ENCODE measurements at places on chromosomes 11 and 22.

GRCh38 chr11:35173616-35174566 is 34.9 kb downstream of the CD44 start:
- DNase-seq = no peak

DNA sequence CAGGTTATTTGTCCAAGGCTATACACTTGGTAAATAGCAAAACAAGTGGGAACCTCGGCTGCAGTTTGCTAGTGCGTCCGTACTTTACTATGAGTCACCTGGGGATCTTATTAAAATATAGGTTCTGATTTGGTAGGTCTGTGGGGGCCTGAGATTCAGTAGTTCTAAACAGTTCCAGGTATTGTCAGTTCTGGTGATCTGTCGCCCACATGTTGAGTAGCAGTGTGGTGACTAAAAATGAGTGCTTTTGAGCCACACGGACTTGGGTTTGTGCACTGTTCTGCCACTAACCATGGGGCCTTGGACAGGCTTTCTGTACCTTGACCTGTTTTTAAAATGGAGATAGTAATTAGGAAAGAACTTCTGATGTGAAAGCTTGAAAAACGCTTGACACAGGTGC is 15.7 kb downstream of the FBXO7 start:
- no peak for DNase-seq

DNA sequence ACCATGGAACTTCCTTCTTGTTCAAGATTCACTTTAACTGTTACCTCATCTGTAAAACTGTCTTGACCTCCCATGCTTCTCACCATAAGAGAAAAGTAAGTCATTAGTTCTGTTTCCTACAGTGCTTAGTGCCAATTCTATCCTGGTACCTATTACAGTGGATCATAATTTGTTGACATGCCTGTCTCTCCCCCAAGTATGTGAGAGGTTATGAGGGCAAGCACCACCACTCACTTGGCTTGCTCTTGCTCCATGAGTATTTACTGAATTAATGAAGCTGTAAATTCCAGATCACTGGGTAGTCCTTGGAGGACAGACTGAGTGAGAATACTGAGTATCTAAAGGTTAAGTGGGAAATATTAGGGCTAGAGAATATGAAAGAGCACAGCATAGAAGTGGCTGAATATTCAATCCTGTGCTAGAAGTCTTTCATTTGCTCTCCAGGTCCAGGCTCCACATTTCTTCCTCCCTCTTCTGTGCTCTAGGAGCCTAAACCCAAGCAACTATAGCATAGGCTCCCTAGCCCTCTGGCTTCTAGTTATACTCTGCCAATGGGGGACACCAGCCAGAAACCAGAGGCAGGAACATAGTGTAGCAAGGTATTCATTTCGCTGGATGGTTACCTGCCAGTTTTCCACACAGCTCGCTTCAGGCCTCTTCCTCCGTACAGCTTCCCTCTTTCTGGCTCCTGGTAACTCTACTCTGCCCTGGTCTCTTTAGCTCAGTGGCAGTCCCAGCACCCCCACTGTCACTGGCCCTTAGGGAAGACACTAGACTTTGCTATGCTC is 118.2 kb upstream of the SLC5A12 start:
- no peak for DNase-seq

DNA sequence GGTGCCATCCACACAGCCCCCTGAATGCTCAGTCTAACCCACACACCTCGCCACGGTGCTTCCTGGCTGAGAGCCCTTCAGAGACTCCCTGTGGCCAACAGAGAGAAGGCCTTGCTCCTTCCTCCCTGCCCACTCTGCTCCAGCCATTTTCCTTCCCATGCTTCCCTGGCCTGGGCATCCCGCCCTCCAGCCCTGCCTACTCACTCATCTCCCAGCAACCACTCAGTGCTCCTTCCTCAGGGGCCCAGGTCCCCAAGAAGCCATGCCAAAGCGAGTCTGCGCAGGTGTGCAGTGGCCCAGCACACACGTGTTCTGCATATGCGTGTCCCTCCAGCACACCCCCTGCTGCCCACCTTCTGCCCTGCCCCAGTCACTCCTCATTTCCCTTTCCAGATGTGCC is 56.4 kb downstream of the NECTIN1 start:
- no peak for DNase-seq

DNA sequence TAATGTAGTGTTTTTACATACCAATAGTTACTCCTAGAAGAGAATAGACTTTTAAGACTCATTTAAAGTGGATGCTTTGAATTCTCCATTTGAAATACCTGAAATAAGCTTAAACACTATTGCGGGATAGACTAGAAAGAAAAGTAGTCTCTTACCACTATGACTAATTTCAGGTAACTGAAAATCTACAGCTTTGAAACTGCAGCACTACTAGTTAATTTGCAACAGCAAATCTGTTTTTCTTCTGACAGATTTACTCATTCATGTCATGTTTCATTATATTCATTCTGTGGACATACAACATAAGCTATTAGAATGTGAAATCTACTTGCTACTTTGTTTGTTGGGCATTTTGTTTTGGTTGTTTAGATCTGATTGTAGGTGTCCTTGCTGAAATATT is 153.6 kb downstream of the MAML2 start:
- DNase-seq = no peak

DNA sequence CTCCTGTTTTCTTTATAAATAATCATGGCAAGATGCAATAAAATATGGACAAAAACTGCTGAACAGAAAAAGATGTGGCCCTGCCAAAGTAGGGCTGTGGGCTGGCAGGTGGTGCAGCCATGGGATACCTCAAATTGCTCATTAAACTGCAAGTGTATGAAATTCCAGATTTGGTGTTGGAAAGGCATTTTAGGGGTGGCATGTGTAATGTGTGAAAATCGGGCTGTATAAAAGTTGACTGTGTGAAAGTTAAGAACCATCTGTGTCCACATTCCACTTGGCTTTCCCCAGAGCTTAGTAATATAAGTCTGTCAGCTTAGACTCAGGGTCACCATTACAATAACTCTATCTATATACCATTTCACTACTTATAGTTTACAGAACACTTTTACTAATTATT is 34.8 kb upstream of the FZD4 start:
- no peak for DNase-seq

DNA sequence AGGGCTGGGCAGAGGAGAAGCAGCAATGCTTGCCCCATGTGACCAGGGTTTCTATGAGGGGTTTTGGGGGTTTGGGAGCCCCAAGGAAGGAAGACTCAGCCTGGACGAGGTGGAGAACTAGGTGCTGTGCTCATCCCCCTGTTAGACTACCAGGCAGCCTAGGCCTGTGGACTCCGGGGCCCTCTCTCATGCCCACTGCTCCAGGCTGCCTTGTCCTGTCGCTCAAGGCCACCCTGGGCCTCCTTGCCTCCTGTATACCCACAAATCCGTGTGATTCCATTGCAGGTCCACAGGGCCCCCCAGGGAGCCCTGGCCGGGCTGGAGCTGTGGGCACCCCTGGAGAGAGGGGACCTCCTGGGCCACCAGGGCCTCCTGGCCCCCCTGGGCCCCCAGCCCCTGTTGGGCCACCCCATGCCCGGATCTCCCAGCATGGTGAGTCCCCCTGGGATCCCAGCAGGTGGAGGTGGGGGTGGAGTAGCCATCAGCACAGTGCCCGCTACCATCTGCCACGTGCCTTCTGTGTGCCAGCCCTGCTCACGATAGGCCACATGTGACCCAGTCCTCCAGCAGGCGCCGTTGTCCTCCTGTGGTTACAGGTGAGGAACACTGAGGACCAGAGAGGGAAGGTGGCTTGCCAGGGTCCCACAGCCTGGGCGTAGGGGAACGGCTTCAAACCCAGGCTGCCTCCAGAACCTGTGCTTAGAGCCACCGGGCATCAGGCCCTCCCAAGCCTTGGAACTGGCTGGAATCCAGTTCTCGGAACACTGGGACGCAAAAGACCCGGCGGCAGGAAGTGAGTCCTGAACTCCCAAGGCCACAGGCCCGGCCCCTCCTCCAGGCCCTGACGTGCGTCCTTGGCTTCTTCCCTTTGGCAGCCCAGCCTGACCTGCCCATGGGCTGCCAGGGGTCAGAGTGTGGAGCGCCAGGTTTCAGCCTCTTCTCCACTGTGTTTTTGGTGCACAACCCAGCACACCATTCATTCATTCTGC is 26.6 kb downstream of the EMID1 start:
- no peak for DNase-seq

Measured in stromal cell of bone marrow (primary cell).